ENCODE measurements at places on chromosomes 11 and 22.

DNA sequence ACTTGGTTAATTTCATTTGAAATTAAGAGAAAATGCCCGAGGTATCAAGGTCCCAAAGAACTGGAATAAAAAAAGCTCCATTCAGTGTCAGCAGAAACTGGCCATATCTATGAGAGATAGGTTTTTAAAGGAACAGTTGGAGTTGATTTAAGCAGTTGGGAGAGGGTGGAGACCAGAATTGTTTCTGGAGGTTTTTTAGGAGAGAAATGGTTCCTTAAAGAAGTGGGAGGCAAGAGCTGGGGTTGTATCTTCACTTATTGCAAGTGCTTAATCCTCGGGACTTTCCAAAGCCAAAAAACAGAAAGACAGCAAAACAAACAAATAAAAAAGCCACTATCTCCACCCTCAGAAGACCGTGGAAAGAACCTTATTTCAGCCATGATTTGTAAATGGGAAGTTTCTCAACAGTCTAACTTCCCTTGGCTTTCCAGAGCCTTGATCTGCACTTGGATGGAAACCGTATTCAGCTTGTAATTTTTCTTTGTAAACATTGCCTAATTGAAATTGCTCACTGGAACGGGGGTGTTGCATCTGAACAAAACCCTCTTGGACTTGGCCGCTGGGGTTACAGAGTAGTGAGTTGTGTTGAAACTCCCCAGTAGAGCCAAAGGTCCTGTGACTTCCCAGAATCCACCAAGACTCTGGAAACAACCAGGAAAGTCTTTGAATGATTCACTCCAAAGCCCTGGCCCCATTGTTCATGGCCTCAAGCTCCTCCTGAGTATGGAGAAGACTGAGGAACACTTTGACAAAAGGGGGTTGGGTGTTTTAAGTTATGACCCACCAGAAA is 115.6 kb downstream of the SLC1A2 start:
- no peak for DNase-seq

GRCh38 chr11:118171269-118172062 is 5.0 kb downstream of the SCN2B start:
- peak; percentile 21 for DNase-seq

DNA sequence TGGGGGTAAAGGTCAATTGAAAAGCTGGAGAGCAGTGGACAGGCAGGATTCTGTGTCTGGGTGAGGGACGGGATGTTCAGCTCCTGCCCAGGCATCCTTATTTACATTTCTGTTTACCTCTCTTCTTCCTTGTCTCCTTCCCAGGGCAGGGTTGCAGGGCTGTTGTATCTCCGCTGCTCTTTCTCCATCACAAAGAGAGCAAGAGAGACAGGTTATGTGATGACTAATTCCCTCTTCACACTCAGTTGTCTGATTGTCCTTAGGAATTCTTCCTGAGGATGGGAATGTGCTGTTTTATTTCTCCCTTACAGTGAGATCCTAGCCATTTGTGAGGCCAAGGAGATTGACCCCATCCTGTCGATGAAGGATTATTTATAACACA is 104.9 kb downstream of the VPREB1 start:
- DNase-seq: no peak

- DNase-seq: no peak
Measured at GRCh38 chr11:117200813-117201657, 1.9 kb downstream of the TAGLN start.

GRCh38 chr22:21719024-21719423 is 16.6 kb downstream of the YPEL1 start:
- DNase-seq: no peak
